ENCODE measurements at places on chromosomes 4 and X.

DNA sequence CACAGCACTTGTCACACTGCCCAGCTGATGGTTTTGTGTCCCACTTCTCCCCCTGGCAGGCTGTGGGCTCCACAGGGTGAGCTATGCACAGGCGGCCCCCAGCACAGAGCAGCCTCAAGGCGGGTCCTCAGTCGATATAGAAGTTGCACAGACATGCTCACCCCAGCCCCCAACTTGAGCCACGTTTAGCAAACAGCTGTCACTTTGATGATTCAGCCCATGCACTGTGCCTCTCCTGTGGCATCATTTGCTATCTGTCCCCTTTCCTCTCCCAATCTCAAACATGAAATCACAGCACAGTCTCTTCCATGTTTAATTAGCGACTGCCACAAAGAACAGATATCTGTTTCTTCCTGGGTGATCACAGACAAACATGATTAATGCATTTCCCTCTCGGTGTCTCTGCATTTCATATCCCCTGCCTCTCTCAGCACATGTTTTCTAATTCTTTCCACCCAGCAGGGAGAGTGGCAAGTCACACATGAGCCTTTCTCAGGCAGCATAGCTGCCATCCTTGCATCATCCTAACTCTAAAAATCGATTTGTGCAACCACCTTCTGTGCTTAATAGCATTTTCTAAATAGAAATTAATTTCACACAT, 204.9 kb downstream of the EVC2 start:
- DNase-seq = no peak

DNA sequence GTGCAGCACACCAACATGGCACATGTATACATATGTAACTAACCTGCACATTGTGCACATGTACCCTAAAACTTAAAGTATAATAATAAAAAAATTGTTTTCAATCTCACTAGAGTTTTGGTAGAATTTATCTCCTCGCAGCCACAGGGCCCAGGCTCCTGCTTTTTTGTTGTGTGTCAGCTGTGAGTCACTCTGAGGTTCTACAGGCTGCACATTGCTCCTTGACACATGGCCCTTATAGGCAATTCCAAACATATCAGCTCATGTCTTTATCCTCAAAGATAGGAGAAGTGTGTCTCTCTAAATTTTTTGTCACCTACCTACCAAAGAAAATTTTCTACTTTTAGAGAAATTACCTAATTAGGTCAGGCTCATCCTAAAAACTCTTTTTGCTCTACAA, 252.1 kb upstream of the ADGRL3 start:
- DNase-seq = no peak

DNA sequence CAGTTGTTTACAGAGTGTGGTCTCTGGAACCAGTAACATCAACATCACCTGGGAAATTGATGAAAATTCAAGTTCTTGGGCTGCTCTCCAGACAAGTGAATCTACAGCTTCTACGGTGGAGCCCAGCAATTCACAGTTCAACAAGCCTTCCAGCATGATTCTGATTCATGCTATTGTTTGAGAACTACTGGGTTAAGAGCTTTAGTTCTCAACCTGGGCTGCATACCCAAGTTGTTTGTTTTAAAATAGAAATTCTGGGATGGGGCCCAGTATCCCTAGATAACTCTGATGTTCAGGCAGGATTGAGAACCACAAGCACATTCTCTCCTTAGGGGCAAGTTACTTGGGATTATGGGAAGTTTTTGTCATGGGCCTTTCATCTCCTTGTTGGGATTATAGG, 37.9 kb upstream of the PGK1 start:
- DNase-seq = no peak

- DNase-seq = no peak
These were observed 78.8 kb downstream of the TMEM47 start for GRCh38 chrX:34578237-34578636.

DNA sequence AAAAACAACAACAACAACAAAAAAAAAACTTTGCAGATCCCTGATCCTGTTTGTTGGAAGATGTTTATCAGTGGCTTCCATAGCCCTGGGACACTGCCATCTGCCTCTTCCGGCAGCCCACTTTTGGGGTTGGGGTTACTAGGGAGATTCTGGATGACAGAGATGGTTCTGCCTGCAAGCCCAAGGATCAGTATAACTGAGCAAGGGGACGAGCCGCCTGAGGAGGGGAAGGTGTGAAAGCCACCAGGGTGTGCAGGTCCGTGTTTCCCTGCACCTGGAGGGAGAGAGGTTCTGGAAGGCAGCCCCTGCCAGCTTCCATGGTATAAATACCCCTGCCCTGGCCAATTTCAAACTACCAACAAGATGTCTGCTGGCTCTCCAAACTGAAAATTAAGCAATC, 41.5 kb downstream of the PPP2R2C start:
- no peak for DNase-seq

DNA sequence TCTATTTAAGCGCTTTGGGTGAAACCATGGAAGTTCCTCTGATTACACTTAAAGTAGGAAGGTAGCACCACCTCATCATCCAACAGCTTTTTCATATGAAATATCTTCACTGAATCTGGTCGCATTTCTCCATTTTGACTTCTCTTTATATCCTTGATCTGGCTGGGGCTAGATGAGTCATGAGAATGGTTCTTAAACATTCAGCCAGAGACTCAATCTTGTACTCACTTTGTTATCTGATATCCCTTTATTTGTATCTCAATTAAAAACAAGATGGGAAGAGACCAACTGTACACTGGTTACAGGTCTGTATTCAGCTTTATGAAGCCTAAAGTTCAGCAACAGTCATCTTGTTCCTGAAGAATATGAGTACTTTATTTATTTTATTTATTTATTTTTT, 84.9 kb downstream of the CBLL2 start:
- no peak for DNase-seq

DNA sequence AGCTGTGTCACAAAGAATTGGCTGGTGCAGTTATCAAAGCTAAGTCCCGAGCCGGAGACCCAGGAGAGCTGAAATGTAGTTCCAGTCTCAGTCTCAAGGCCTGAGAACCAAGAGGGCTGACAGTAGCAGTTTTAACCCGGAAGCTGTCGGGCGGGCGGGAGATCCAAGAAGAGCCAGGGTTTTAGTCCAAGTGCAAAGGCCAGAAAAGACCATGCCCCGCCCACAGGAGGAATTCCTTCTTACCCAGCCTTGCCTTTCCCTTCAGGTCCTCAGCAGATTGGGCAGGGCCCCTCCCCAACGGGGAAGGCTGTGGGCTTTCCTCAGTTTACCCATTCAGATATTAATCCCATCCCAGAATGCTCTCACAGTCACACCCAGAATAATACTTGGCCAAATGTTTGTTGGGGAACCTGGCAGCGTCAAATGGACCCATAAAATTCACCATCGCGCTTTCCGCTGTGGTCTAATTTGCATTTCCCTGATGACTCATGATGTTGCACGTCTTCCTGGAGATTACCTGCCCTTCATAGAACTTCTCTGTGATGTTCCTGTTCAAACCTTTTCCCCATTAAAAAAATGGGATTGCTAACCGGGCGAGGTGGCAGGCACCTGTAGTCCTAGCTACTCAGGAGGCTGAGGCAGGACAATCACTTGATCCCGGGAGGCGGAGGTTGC, 16.2 kb downstream of the MAEA start:
- DNase-seq = peak; percentile 70

DNA sequence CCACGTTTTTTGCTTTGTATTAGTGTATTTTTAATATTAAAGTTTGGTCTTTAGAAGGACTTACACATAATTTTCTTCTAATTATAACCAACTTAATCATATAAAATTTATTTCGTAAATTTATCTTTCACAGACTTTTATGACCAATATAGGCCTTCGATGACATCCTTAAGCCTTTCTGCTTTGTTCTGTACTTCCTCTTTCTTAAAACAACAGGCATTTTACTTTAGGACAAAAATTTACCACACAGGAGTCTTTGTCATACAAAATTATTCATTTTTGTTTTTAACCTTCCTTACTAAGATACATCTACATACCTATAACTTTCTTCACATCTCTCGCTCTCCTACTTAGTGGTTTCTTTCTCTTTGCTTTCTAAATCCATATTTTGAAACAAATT, 56.3 kb downstream of the RGS12 start:
- no peak for DNase-seq

- no peak for DNase-seq
These were observed 47.6 kb downstream of the SPIN3 start for GRCh38 chrX:56947699-56948098.

- no peak for DNase-seq
These were observed 18.9 kb downstream of the RPS4X start for GRCh38 chrX:72258174-72258573.

DNA sequence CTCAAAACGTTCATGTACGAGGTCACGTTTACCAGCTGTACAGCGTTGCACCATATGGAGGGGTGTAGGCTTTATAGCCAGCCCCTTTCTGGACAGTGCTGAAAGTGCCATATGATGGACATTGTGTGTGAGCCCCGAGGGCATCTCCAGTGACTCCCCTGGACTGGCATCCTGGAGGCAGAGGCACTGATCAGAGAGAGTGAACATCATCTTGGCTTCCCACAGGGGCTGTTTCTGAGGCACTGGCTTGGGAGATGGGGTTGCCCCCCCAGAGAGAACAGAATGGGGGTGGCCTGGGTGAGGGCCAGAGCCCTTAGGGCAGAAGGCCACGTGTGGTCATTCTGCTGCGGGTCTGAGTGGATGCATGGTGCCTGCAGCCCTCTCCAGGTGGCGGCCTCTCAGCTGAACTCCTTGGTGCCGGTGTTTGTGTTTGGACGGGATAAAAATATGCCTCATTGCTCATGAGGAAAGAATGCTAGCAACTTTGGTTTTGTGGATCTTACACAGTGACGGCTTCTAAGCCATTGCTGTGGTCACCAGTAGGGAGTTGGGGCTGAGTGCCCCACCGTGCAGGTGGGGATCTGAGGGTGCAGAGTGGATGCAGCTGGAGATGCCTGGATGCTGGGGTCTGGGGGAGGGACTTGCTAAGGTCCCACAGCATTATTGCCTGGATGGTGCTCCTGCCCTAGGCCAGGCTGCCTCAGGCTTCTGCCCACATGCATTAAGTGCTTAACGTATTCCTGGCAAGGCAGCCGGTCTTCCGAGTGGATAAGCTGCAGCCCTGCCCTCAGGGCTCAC, 3.4 kb downstream of the WFS1 start:
- no peak for DNase-seq

DNA sequence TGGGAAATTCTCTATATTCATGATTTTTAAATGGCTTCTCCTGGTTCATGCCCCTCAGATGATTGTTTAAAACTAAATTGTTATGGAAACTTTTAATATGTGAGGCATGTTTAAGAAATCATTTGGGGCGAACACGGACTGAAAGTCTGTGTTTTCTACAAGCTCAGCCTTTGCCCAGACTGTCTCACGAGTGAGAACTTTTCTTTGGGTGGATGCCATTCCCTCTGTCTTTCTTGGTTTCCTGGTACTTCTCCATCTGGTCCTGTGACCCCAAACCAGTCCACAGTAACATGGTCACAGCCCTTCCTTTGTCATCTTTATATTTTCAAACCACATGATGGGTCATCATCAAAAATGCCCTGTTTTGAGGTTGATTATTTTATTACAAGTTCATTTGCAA, 186.6 kb upstream of the GNPDA2 start:
- no peak for DNase-seq

DNA sequence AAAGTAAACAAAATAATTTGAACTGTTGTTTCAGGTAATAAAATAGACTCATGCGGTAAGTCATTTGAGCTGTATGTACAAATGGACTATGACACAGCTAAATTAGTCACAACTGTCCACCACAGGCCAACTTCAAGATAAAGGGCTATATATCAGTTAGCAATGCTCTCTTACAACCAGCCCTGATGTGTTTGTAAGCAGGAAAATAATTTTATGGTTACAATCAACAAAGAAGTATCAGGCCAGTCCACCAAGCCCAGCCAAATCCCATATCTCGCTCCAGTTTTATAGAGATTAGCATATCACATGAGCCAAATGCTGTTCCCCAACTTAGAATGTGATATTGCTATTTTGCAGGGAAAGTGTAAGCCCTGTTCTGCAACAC, 511 bp upstream of the DUSP21 start:
- DNase-seq = no peak

DNA sequence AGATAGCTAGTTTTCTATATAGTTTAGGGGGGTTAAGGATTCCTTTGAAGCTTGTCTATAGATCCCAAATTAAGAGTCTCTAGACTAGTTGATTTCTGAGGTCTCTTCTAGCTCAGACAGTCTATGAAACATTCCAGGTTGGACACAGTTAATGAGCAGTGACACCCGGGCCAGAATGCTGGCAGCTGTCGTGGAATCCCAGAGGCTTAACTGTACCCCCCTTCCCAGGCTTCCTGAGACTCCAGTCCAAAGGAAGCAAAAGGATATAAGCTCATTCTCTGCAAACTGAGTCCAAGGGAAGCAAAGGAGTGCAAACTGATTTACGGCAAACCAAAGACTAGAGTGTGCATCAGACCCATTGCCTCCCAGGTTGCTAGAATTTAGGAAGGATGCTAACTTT, 62.9 kb downstream of the DCX start:
- DNase-seq = no peak

DNA sequence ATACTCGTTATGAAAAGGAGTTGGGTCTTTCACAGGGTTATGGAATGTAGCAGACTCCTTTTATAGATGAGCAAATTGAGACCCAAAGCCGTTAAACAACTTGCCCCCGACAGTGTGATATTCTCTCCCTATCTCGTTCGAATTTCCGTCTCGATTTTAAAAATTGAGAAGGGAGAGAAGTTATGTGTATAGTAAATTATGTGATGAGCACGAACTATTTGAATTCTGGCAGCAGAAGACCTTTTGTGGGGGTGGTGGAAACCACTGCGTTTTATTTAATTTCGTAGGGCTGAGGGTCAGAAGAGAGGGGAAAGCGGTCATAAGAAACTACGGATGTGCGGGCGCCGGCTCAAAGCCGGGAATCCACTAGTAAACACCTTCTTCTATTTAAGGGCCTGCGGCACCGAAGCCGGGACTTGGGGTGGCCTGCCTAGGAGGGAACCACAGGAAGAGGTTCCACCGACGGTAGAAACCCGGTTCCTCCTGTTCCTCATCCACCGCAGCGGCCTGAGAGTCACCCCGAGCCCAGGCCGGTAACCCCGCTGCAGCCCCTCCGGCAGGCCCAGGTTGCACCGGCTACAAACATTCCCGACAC, 1.5 kb upstream of the DDX3X start:
- peak; percentile 67 for DNase-seq

GRCh38 chr4:123613586-123614344, 217.2 kb downstream of the SPRY1 start:
- no peak for DNase-seq

All from activated CD8-positive, alpha-beta memory T cell treated with anti-CD3 and anti-CD28 coated beads, Interleukin-2, amount 10 ng/mL, durations not matched to agents 7 days and 5 days (primary cell).